ENCODE measurements at places on chromosomes 2 and 18.

- DNase-seq, result no peak
Observed at GRCh38 chr2:239253701-239254436, 147.0 kb downstream of the HDAC4 start.

- no peak for DNase-seq
Observed at GRCh38 chr2:25088817-25089516, 47.1 kb downstream of the EFR3B start.

DNA sequence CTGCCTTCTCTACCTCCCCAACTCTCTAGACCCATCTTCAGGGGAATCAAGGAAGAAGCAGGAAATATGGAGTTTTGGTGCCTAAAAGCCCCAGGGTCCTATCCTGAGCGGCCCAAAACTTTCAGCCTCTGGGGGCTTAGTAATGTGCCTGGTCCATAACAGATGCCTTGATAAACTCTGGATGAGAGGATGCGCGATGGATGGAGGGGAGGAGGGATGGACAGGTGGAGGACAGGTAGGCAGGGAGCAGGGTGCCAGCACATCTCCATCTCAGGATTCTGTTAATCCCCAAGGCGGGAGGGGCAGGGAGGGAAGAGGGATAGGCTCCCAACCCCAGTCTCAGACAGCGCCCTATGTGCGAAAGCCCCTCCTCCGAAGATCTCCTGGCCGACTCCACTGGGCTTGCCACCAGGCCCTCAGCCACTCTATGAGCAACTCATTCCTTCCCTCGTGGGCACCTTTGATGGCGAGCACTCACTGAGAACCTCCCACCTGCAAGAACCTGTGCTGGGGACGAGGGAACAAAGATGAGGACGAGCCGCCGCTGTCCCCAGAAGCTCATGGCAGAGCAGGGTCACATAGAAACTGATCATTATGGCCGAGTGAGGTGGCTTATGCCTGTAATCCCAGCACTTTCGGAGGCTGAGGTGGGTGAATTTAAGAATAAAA lies 23.1 kb downstream of the HS1BP3 start:
- DNase-seq, result no peak

- DNase-seq, result no peak
Observed at GRCh38 chr2:237714690-237715458, 83.7 kb upstream of the RBM44 start.

DNA sequence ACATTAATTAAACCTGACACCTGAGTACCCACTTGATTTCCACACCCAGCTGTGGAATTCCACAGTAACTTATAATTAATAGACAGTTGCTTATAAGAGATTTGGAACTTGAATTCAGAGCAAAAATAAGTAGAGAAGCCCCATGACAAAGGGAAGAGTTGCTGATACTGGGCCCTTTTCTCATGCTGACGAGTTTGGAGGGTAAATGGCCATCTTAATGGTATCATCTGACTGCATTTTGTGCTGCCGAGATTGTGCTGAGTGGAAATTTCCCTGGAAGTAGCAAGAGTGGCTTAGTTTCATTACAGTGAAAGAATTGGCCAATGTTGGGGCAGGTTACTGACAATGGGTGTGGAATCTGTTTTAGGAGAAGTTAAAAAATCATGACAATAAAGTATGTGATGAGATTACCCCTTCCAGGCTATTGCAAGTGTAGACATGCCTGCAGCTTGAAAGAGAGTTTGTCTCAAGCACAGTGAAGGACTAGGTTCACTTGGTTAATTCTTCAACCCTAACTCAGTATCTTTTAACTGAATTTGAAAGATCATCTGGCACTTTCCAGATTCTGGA lies 49.9 kb downstream of the VSNL1 start:
- DNase-seq, result no peak

GRCh38 chr2:226791056-226791486 lies 8.5 kb downstream of the IRS1 start:
- DNase-seq, result no peak

DNA sequence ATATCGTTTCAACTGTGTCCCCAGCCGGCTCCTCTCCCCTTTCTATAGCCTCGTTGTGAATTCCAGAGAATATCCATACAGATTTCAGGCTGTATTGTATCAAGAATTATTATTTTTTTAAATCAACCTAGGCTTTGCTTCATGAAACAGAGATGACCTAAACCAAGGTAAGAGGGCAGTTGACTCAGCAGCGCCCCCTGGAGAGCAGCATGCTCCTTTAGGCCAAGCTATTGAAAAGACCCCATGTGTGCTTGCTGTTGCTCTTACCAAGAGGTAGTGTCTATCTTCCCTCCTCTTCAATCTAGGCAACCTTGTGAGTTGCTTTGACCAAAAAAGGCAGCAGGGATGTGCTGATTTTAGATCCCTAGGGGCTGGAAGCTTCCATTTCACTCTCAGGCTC lies 426.7 kb upstream of the SMIM21 start:
- DNase-seq, result no peak

GRCh38 chr2:168169097-168169745 lies 78.2 kb downstream of the STK39 start:
- no peak for DNase-seq

DNA sequence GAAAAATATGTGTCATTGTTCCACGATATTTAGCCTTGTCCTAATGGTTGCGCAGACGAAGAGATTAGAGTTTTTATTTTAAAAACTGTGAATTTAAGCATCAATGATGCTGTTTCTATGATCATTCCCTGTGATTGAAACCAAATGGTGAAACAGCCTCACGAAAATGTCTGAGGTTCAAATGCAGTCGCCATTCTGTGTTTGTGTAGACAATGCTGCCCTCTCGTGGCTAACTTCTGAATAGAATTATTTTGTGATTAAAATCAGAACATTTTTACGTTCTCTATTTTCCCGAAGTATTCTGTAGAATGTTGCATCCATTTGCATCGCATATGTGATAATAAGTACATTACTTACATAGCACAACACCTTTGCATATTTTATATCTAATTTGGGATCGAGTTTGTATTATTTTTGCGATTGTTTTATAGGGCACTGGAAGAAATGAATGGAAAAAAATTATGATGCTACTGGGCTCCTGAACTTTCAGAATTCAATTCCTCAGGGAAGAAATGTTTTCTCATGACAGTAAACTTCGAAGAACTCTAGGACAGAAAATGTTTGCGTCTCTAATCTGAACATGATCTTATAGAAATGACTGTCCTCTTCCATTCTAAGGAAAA lies 54.8 kb upstream of the CREB1 start:
- DNase-seq, result no peak

DNA sequence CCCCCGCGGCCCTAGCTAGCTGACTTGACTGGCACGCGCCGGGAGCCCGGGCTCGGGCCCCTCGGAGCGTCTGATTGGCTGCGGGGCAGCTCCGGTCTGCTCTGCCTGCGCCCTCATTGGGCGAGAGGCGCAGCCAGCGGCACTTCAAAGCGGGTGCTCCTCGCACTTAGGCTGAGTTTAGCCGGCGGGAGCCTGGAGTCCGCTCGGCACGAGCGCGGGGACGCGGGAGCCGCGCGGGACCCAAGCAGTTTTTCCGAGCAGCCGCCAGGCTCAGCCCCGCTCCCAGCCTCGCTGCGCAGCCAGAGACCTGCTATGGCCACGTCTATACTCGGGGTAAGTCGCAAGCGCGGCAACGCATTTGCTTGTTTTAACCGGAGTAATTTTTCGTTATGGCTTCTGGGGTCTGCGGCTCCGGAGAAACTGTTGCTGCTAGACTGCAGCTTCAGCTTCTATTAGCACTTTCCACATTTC lies at the start of gene SP9:
Gene SP9 (plus strand): TSS at position 174 of the 471 bp plus-strand sequence. CDS start 139 bp downstream, at position 313.
- DNase-seq, result no peak

GRCh38 chr18:63160172-63160995 lies 159.2 kb downstream of the BCL2 start:
- DNase-seq, result no peak

- DNase-seq, result no peak
Observed at GRCh38 chr2:88530081-88530480, 77.6 kb upstream of the FOXI3 start.

DNA sequence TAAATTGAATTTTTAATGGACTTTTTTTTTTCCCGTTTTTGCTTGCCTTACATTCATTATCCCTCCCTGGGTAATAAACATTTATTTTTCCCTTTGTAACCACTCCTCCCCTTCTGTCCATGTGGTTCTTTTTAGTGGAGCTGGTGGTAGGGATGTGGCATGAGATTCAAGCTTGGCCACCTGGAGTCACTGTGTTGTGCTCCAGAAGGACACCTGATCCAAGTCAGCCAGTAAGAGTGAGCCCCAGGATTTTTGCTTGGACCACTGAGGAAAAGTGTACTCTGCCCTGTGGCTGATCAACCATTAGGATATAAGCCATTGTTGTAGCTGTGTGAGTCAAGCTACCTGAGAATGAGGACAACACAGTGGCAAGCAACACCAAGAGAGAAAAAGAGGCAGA lies 11.1 kb upstream of the ACTR3 start:
- DNase-seq, result no peak

DNA sequence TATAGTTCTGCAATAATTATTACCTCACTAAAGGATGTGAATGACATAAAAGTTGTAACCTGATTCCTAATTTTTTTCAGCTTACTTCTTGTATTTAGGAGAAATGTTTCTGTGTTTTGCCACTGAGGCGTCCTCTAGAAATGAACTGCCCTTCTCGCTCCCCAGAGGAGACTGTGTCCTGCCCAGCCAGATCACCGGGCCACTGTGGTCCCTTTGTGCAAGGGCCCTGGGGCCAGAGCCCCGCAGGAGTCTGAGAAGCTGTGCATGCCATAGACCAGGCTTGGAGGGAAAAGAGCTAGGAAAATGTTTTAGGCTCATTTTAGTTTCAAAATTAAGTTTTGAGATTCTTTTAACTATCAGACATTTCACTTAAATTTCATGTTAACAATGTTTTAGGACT lies 31.1 kb upstream of the LDLRAD4 start:
- DNase-seq, result no peak

DNA sequence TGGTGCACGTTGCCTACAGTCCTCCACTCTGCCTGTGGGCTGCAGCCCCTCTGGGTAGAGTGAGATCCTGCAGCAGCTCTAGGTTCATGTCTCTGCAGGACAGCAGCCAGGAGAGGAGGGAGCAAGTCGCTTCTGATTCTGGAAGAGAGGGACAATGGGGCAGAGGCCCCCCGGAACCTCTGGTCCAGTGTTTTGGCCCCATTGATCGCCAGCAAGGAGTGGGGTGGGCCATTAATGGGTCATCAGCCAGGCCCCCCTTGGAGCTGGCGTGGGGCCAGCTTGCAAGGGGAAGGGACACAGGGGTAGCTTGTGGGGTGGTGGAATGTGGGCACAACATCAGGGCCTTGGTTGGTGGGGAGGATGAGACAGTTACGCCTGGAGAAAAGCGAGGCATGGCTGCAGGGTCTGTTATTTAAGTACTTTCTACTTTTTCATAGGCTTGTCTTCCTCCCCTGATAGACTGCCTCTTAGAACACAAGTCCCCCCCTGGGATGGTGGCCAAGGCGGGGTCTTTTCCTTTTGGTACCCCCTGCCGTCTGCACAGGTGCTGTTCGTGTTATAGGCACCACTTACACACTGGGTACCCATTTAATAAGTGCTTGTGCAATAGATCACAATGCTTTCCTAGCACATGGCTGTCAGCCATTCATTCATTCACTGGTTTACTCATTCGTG lies 44.6 kb downstream of the INHBB start:
- no peak for DNase-seq

DNA sequence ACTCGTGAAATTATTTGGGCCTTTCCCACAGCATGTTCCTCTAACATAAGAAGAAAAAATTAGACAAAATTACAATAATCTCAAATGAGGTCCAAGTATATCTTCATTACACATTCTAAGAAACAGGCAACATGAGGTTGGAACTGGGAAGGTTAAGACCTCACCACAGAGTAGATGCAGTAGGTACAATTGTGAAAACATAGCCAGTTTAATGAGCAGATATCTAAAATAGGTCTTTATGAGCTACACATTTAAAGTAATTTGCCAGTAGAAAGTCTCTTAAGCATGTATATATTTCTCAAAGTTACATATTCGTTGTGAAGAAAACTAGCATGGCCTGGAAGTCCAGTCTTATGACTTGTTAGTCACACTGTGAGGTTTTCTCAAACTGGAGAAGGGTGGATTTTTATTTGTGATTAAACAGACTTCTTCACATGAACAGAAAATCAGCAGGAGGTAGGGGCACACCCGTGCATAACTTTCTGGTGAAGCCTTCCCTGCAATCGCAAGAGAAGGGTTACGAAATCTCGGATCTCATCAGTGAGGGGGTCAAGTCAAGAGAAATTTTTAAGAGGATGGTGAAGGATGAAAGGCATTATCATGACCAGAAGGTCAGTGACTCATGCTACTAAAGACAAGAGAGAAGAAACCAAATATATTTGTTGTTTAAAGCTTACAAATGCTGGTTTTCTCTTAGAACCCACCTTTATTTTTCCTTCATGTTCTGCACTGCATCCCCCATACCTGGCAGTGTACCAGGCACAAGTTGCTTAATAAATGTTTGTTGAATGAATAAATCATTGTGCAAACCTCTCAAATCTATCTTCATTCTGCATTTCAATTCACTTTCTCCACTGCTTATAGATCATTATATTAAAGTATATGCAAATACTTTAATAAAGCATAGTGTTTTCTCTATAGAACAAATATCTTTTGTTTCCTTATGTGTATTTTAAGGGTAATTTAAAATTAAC lies 5.1 kb upstream of the RAB27B start:
- DNase-seq, result no peak

DNA sequence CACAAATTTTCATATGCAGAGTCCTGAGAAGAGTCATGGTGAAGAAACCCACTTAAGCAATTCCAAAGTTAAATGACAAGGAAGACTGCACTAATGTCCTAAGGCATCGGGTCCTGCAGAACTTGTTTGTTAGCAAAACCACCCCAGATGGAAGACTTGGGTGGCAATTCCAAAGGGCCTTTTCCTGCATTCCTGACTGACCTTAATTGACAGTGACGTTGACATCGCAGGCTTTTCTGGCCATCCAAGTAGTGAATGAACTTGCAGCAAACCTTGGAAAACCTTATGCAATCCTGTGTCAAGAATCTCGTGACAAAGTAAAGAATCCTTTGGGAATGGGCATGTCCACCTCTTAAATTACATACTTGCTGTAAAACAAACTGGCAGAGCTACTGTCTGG lies 112.5 kb upstream of the SH3BP4 start:
- no peak for DNase-seq

- no peak for DNase-seq
Observed at GRCh38 chr2:16625759-16626158, 39.9 kb downstream of the CYRIA start.

GRCh38 chr2:9952856-9953503 lies 1.5 kb downstream of the GRHL1 start:
- no peak for DNase-seq

DNA sequence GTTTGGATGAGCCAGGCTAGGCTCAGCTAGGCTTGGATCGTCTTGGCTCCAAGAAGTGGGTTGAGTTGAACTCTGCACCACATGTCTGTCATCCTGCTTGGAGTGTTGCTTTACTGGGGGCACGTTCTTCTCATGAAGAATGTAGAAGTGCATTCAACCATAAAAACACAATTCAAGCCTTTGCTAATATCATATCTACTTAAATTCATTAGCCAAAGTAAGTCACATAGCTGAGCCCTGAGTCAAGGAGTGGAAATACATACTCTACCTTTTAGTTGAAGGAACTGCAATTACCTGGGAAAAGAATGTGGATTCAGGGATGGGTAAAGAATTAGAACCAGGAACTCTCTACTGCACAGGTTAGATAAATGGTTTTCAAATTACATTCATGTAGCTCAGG lies 360.4 kb upstream of the KCNH7 start:
- no peak for DNase-seq

- DNase-seq, result no peak
Observed at GRCh38 chr18:57846258-57846657, 43.1 kb upstream of the ATP8B1 start.

All from stimulated activated CD4-positive, alpha-beta T cell treated with anti-CD3 and anti-CD28 coated beads, Interleukin-1b, Interleukin-23, amount 100 ng/mL, for 1 hour (primary cell).